ENCODE measurements at places on chromosomes 2 and 18. TPM values are rescaled to one million over a fixed set of nuclear protein-coding genes. Genes with fewer than 3 reads are reported as not detected.

DNA sequence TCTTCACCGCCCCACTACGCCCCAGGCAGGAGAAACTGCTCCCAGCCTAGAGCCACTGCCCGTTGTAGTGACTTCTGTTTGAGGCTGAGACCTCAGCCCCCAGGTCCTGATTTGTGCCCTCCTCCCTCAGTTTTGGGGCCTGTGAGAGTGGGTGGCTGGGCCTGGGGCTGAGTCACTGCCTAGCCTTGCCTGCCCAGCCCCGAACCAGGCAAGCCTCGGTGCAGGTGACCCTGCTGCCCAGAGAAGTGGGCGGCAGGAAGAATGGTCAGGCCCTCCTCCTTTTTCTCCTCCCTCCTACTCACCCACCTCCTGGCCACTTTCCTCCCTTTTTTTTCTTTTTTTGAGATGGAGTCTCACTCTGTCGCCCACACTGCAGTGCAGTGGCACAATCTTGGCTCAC lies 66.6 kb downstream of the ZFP36L2 start:
- DNase-seq, result no peak

Gene SPDYA
- 0.65 TPM for total RNA-seq

GRCh38 chr2:226691255-226691654 lies 108.4 kb downstream of the IRS1 start:
- no peak for DNase-seq

Gene ATP6V1C2
- total RNA-seq, result 0.10 TPM

Gene MRPL33
- 110 TPM for total RNA-seq

DNA sequence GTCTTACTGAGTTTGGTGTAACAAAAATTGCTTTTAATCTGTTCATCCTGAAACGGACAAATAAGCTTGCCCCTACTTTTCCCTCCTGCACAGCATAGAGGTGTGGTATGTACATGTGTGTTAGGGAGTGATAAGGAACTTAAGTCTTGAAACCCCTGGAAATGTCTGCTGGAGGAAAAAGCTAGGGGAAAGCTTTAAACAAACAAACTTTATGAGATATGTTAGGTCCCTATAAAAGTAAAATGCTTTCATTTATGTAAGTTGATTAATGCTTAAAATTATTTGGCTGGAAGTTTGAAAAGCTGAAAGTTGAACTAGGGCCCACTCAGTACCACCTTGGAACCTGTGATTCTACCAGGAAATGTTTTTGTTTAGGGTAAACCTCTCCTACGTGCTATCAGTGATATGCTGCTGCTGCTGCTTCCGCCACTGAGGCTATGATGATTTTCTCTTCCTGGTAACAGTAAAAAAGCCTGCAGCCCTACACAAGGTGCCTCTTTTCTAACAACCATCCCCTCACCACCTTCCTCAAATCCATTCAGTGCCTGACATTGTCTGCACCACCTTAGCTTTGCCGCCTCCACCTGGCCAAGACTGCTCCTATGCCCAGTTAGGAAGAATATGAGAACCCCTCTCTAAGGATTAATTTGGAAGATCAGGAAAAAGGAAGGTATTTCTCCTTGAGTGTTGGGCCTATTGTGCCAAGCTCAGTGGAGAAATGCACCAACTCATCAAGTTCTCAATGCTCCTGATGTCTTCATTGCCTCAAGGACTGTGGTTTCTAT lies 2.5 kb upstream of the YES1 start:
- DNase-seq, result no peak

- no peak for DNase-seq
These were observed 35.4 kb downstream of the MGAT5 start for GRCh38 chr2:134289225-134289624.

Gene GKN1
- total RNA-seq, result not detected

All from left lung (tissue), 14 donors.